Fibroblast of upper back skin (primary cell): ENCODE measurements at places on chromosomes 16 and 17.

- no peak for DNase-seq
These were observed 46.0 kb downstream of the CLEC16A start for GRCh38 chr16:10990378-10990777.

- no peak for DNase-seq
These were observed 197.0 kb downstream of the MRTFB start for GRCh38 chr16:14268073-14268472.

GRCh38 chr16:78706637-78707036 lies 607.2 kb downstream of the WWOX start:
- DNase-seq = no peak

DNA sequence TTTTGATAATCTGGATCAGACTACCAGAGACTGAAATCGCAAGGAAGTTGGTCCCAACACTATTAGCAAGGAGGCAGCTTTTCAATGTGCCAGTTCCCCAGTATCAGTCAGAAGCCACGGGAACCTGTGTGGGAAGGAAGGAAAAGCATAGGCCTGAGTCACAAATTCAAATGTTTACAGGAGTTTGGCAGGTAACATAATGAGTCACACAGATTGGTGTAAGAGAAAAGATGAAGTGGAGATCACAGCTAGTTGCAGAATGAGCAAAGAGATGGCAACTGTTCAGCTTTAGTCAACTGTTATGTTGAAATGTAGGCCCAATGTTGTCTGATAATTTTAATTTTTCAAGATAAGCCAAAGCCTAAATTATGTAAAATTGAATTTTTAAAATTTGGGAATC lies 28.1 kb upstream of the ITGA2B start:
- DNase-seq = peak; percentile 61

DNA sequence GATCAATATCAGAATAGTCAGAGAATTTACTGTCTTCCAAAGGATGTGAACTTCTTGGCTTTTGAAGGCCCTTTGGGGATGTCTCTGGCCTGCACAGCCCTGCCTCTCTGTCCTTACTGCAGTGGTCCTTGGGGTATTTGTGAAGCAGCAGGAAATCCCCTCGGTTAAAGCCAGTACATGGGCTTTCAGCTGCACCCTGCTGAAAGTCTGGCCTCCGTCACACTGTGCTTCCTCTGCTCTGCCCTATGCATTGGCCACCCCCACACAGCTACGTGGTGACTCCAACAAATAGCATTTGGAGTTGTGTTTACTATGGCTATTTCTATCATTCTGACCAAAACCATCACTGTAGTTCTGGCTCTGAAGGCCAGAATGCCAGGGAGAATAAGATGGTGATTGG lies 21.2 kb downstream of the SYCE1L start:
- no peak for DNase-seq
